Right ventricle myocardium superior (tissue), 1 donor: ENCODE measurements at places on chromosomes 6 and 20.

DNA sequence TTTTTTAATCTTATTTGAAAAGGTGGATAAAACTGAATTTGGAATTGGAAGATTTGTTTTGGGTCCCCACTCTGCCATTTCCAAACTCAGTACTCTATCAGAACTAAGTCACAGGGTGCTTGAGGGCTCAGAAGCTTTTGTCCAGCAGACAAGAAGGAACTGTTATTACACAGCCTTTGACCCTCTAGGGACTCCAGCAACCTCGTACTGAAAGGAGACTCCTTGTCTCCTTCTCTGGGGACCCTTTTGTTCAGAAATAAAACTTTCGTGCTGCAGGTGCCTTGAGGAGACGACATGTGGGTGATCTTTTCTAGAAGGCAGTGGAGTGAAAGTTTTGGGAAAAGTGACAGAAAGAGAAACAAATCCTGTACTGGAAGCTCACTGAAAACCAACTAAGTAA is 7.4 kb upstream of the POLR1H start:
- no peak for DNase-seq

- DNase-seq = no peak
Measured at GRCh38 chr6:1856381-1856780, 246.7 kb downstream of the FOXC1 start.

DNA sequence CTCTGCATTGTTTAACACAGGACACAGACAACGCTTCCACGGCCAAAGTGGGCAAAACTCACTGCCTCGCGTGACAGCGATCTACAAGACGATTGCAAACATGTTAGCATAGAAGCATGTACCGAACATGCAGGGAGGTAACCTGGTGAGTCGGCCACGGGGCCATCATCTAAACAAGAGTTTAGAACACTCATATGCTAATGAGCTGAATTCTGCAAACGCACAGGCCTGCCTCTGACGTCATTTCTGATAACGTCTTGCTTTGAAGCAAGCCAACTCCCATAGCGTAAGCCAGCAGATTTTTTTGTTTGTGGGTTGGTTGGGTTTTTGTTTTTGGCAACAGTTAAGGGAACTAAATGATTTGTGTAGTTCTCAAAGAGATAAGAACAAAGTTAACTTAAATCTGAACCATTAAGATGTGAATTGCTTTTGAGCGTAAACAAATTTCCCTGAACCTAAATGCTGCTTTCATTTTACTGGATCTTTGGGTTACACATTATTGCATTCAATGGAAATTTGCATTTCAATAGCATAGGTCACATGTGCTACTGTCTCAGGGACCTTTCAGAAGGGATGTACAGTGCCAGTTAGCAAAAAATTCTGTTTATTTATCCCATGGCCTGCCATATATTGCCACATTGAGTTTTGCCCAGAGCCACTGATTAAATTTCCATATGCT is 184.5 kb upstream of the PDE10A start:
- no peak for DNase-seq

GRCh38 chr6:134517868-134518267 is 200.0 kb upstream of the SGK1 start:
- DNase-seq = no peak

GRCh38 chr6:97732045-97732444 is 449.0 kb upstream of the MMS22L start:
- no peak for DNase-seq

DNA sequence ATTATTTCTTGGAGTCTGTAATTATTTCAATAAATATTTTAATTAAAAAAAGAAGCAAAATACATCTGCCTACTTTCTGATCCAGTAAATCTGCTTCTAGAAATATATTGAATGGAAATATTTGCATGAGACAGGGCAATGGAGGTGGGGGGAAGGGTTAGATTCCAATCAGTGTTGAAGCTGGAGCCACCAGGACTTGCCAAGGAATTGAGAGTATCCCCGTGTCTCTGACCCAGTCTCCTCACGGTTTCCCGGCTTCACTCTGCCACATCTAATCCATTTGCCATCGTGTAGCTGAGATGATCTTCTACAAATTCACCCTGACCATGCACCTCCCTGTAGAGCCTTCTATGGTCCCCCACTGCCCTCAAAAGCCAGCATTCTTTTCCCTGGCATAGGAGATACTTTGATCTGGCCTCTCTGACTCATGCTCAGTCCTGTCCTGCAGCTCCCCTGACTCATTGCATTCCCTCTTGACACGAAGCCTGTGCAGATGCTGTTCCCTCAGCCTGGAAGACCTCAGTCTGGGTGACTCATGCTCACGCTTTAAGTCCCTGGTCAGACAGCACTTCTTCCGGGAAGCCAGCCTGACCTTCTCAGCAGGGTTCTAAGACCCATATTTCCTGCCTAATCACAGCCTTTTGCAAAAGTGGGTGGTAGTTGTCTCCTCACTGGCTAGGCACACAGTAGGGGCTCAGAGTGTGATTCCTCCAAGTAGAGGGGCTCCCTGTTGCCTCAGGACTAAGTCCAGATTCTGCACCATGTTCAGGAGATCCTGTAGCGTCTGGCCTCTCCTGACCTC is 23.0 kb upstream of the FKBP1A start:
- DNase-seq = no peak

DNA sequence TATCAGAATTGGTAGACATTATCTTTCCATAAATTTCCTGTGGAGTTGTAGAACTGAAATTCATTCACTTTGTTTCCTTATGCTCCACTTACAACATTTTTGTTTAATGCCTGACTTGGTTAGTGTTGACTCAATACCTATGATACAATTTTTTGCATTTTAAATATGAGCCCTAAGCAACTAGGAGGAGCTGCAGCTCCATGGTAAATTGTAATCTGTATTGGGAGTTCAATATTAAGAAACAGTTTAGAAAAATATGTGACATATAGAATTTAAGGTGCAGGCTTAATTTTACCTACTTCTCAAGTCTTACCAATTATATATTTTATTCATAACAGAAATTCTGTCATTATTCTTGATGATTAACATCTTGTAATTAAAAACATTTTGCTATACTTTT is 868.3 kb downstream of the EYS start:
- no peak for DNase-seq

- no peak for DNase-seq
Measured at GRCh38 chr20:53652090-53652858, 58.6 kb upstream of the ZNF217 start.

- DNase-seq = no peak
Measured at GRCh38 chr6:11944111-11944510, 68.0 kb upstream of the HIVEP1 start.

DNA sequence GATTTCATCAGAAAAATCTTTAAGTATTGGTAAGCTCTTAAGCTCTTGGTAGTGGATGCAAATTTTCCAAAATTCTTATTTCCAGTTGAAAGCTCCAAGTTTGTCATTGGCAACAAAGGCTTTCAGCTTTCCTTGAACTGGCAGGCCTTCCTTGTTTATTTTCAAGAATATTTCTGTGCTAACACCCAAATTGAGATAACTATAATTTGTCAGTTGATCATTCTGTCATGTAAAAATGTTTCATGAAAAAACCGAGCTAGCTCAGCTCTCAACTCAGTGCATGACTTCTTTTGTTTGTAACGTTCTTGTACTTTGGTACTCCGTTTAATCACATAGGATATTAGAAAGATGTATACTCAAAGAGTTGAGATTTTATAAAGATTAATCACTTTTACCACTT is 38.9 kb upstream of the CALHM6 start:
- no peak for DNase-seq

GRCh38 chr6:25883991-25884390 is 9.9 kb upstream of the SLC17A3 start:
- DNase-seq = no peak

DNA sequence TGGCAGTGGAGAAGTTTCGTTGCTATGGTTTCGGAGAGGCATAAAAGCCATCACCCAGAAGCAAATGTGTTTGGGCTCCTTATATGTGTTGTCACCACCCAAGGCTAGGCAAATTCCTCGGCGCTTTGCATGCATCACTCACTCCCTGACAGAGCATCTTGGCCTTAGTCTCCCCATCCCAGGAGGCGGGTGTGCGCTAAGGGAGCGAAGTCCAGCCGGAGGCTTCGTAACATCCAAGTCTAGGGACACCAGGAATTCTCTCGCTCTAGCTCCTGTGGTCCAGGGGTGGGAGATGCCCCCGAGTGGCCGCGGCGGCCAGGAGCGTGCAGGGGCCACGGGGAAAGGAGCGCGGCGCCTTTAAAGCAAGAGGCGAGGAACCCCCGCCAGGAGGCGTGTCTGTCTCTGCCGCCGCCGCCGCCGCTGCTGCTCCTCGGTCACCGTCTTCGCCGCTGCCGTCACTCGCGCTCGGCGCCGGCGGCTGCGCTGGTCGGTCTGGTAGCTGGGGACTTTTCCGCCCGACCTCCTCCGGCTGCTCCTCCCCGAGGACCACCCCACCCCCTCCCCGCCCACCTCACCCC is at the start of gene GRIK2:
Gene GRIK2, plus strand, starts transcription at position 458 of the 578 bp plus-strand sequence.
- DNase-seq = no peak
